ENCODE measurements at places on chromosomes 6 and 20. TPM values are rescaled to one million over a fixed set of nuclear protein-coding genes. Genes with fewer than 3 reads are reported as not detected.

- DNase-seq = no peak
These were observed 6.8 kb downstream of the TFAP2B start for GRCh38 chr6:50825375-50826036.

DNA sequence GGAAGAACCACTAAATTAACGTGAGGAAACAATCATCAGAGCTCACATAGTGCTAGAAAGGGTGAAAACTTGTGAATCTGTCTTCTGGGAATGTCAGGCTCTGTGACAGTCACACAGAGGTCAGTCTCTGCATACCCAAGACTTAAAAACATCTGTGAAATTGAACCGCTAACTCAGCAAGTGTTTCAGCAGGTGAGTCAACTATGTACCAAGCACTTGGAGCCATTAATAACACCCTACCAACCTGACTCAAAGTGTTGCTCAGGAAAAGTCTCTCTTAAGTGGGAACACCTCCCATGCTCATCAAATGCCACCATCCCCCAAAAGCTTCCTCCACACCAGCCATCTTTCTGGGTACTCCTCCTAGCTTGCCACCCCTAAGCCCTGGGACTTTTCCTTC is 92.3 kb upstream of the CARMIL1 start:
- no peak for DNase-seq

DNA sequence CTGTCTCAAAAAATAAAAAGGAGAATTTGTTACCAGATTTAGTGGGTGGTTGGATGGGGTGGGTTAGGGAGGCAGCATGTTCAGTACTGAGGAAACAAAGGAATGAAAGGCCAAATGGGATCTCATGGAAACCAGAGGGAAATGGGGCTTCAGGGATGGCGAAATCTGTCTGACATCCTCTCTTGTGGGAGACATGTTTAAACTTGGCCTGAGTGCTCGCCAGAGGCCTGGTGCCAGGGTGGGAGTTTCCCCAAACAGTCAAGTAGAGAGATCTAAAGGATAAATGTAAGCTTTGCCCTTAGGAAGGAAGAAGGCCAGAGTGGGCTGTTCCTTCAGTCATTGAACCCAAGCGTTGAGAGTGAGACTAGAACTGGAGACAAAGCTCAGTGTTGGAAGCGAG is 61.9 kb upstream of the AKIRIN2 start:
- DNase-seq = no peak

Gene BRPF3
- 22.0 TPM for total RNA-seq

DNA sequence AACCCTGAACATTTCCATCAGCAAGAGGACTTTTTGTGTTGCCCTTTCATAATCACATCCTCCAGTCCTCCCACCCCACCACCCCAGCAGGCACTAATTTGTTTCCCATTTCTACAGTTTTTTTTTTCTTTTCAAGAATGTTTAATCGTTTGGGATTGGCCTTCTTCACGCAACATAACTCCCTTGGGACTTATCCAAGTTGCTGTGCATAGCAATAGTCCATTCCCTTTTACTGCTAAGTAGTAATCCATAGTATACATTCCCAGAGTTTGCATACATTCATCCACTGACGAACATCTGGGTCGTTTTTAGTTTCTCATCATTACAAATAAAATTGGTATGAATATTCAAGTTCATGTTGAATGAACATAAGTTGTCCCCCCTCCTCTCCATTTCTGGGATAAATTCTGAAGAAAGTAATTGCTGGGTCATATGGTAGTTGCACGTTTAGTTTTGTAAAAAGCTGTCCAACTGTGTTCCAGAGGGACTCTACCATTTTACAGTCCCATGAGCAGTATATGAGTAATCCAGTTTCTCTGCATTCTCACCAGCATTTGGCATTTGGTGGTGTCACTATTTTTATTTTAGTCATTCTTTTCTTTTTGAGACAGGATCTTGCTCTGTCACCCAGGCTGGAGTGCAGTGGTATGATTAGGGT is 90.8 kb downstream of the DOK5 start:
- DNase-seq = no peak

GRCh38 chr20:44448753-44449546 is 26.7 kb upstream of the TTPAL start:
- DNase-seq = no peak

DNA sequence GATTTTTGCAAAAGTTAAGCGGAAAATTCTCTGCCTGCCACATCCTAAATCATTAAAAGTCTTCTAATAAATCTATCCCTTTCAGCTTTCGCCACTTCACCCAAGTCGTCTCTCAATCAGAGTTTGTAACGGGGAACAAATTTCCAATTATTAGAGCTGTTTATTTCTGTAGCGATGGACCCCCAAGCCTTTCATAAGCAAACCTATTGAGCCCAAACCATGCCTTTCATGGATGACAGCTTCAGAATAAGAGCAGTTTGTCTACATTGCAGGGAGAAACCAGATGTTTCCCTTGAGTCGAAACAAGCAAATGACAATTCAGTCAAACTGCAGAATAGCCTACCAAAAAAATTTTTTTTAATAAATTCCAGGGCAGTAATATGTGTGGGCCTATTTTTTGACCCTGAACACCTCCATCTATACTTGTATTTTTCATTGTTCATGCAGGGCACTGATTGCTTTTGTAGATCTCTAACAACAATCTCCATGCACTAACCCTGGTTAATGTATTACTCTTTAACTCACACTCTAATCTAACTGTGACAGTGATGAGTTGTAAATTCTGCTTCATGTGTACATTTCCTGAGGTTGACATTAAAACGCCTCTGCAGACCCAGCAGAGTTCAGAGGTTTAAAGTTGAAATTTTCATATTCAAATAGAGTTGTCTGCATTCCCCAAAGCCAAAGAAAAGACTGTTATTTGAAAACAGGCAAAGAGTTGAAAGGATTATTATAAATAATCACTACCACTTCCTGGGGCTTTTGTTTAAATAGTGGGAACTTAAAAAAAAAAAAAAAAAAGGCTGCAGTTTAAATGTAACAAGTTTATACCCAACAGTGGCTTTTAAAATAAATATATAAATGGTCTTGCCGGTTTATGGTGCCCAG is 64.5 kb downstream of the ATP9A start:
- no peak for DNase-seq

Gene PROCR
- total RNA-seq = 4.7 TPM

Data from occipital lobe (tissue), 3 donors.